ENCODE measurements at places on chromosomes 7 and 10.

- no peaks in the 10 kb centered on the region for H3K27me3 ChIP-seq
- H3K36me3 ChIP-seq, result peaks cover 3% of the 10 kb centered on the region
- H3K27ac ChIP-seq, result peak overlapping the region; percentile 35
- DNase-seq, result no peak
- no peak overlapping the region for H3K4me3 ChIP-seq
Observed at GRCh38 chr7:130985361-130985760, 251.4 kb upstream of the KLF14 start.

GRCh38 chr7:556291-556826 lies 36.7 kb upstream of the PDGFA start:
- peaks cover 8% of the 10 kb centered on the region for H3K4me1 ChIP-seq
- DNase-seq, result no peak
- no peaks in the 10 kb centered on the region for H3K36me3 ChIP-seq
- H3K27ac ChIP-seq, result peak overlapping the region; percentile 84
- no peak overlapping the region for H3K4me3 ChIP-seq

GRCh38 chr10:128109707-128110106 lies 16.5 kb downstream of the MKI67 start:
- no peak for DNase-seq
- no peak overlapping the region for H3K27ac ChIP-seq
- no peaks in the 10 kb centered on the region for H3K4me1 ChIP-seq
- H3K36me3 ChIP-seq, result no peaks in the 10 kb centered on the region

- no peak for DNase-seq
- H3K4me1 ChIP-seq, result no peaks in the 10 kb centered on the region
Observed at GRCh38 chr10:69142983-69143382, 19.0 kb downstream of the VPS26A start.

- H3K27me3 ChIP-seq, result no peaks in the 10 kb centered on the region
- H3K36me3 ChIP-seq, result peaks cover 53% of the 10 kb centered on the region
- no peak overlapping the region for H3K4me3 ChIP-seq
- no peak for DNase-seq
- peaks cover 8% of the 10 kb centered on the region for H3K4me1 ChIP-seq
- no peak overlapping the region for H3K27ac ChIP-seq
Observed at GRCh38 chr7:1542329-1542728, 11.8 kb downstream of the MAFK start.

DNA sequence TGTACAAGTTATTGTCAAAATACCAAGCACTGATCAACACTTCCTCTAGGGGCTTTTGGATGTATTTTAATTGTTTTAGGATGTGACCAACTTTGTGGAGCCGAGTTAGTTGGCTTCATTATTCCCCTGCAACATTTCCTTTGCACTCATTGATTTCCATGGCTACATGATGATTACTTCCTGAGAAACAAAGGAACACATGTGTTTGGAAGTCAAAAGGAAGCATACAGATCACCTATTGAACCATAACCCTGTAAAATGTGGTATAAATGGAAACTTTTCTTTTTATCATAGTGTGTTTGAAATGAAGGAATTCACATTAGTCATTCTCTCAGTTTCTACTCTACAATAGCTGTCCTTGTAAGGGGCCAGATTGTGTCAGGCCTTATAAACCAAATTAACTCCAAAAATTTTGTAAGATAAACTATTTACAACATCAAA lies 32.2 kb upstream of the EXOC6 start:
- no peak for DNase-seq
- no peak overlapping the region for H3K4me3 ChIP-seq
- no peaks in the 10 kb centered on the region for H3K36me3 ChIP-seq
- no peaks in the 10 kb centered on the region for H3K4me1 ChIP-seq
- no peaks in the 10 kb centered on the region for H3K27me3 ChIP-seq

GRCh38 chr10:8975535-8975934 lies 921.0 kb downstream of the GATA3 start:
- no peaks in the 10 kb centered on the region for H3K4me1 ChIP-seq
- H3K4me3 ChIP-seq, result no peak overlapping the region
- H3K27ac ChIP-seq, result no peak overlapping the region
- DNase-seq, result no peak
- H3K36me3 ChIP-seq, result no peaks in the 10 kb centered on the region

- H3K27ac ChIP-seq, result no peak overlapping the region
- H3K4me3 ChIP-seq, result no peak overlapping the region
- no peaks in the 10 kb centered on the region for H3K4me1 ChIP-seq
Observed at GRCh38 chr7:4928445-4928844, 30.5 kb downstream of the MMD2 start.

DNA sequence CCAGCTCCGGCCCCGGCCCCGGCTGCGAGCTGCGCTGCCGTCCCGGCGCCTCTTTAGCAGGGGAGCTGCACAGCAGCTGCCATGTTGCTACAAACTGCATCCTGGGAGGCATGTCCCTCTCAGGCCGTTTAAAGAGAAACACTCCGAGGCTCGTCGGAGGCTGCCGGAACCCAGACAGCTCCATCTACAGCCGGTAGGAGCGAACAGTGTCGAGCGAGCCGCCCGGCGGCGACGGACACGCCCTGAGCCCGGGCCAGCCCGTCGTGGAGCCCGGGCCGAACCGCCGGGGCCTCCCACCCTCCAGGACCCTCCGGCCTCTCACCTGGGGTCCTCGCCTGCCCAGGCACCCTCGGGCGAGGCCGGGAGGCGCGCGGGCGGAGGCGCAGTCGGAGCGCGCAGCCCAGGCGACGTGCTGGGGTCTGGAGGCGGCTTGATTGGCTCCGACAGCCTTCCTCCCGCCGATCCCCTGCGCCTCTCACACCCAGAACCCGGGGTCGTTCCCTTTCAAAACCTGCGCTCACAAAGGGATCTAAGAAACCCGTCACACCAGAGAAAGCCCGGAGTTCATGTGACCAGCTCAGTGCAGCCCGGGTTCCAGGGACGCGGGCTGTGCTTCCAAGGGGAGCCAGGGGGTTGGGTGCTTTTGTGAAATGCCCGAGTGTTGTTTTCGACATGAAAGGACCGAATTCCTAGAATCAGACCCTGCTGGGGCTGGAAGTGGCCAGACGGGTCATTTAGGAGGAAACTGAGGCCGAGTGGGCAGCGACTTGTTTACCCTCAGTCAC lies at the start of gene ZNF777:
Gene ZNF777, minus strand, starts transcription at position 570 of the 785 bp plus-strand sequence. CDS start 5,040 bp downstream, outside the sequence.
- H3K27ac ChIP-seq, result peak within 1 kb of the TSS; percentile 86
- H3K36me3 ChIP-seq, result peaks cover 8% of the 10 kb centered on the region
- DNase-seq, result peak; percentile 88
- H3K27me3 ChIP-seq, result no peaks in the 10 kb centered on the region

- no peaks in the 10 kb centered on the region for H3K27me3 ChIP-seq
- no peak overlapping the region for H3K27ac ChIP-seq
- no peaks in the 10 kb centered on the region for H3K4me1 ChIP-seq
- H3K36me3 ChIP-seq, result no peaks in the 10 kb centered on the region
Observed at GRCh38 chr10:4450981-4451908, 374.8 kb upstream of the AKR1E2 start.

DNA sequence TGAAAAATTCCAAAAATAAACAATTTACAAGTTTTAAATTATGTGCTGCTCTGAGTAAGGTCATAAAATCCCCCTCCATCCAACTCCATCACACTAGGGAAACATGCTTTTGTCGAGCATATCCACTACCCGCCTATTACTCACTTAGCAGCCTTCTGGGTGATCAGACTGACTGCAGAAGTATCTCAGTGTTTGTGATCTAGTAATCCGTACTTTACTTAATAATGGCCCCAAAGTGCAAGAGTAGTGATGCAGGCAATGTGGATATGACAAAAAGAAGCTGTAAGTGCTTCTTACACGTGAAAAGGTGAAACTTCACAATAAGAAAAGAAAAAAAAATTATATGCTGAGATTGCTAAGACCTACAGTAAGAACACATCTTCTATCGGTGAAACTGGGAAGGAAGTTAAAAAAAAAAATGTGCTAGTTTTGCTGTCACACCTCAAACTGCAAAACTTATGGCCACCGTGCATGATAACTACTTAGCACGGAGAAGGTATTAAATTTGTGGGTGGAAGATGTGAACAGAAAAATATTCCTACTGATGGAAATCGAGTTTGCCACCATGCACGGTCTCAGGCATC lies 43.2 kb downstream of the SEMA3C start:
- no peak overlapping the region for H3K27ac ChIP-seq
- H3K36me3 ChIP-seq, result no peaks in the 10 kb centered on the region
- H3K4me3 ChIP-seq, result no peak overlapping the region
- H3K4me1 ChIP-seq, result no peaks in the 10 kb centered on the region

DNA sequence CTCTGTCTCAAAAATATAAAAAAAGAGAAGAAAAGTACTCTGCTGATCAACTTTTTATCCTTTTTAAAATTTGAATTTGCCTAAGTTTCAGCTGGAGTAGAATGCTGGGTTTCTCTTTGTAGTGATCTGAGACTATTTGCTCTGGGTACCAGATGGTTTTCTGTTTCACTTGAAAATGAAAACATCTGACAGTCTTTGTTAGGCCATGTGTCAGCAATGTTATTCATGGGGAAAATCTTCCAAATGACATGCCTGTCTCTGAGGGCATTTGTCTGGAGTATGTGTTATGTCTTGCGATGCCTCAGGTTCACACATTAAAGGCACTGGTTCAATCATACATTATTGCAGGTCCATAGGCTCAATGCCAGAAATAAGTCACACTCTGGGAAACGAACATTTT lies 175.3 kb upstream of the TMEM229A start:
- H3K27me3 ChIP-seq, result no peaks in the 10 kb centered on the region
- H3K27ac ChIP-seq, result no peak overlapping the region
- H3K4me1 ChIP-seq, result no peaks in the 10 kb centered on the region
- no peaks in the 10 kb centered on the region for H3K36me3 ChIP-seq
- H3K4me3 ChIP-seq, result no peak overlapping the region

GRCh38 chr10:109215291-109216075 lies 707.8 kb downstream of the XPNPEP1 start:
- DNase-seq, result no peak
- no peaks in the 10 kb centered on the region for H3K36me3 ChIP-seq
- H3K27me3 ChIP-seq, result no peaks in the 10 kb centered on the region
- H3K27ac ChIP-seq, result no peak overlapping the region

DNA sequence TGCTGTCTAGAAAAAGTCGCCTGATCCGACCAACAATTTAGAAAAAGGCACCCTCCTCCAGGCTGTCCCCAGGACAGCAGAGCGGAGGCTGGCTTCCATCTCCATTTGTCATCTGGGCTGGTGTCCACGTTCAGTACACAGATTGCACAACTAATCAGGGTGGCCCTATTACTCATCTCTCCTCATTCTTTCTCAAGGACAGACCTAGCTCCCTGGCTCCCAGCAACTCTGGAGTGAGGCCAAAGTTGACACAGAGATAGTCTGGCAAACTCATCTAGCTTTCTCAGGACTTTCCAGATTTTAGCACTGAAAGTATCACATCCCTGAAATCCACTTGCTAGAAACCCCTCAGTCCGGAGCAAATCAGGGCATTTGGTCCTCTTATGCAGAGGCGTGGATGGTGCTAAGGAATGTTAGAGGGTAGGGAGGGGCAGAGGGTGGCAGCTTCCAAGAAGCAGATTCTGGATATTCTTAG lies 75.1 kb downstream of the DNAH11 start:
- no peak for DNase-seq
- no peak overlapping the region for H3K27ac ChIP-seq
- no peaks in the 10 kb centered on the region for H3K27me3 ChIP-seq
- H3K4me3 ChIP-seq, result no peak overlapping the region
- H3K36me3 ChIP-seq, result no peaks in the 10 kb centered on the region
- H3K4me1 ChIP-seq, result no peaks in the 10 kb centered on the region

DNA sequence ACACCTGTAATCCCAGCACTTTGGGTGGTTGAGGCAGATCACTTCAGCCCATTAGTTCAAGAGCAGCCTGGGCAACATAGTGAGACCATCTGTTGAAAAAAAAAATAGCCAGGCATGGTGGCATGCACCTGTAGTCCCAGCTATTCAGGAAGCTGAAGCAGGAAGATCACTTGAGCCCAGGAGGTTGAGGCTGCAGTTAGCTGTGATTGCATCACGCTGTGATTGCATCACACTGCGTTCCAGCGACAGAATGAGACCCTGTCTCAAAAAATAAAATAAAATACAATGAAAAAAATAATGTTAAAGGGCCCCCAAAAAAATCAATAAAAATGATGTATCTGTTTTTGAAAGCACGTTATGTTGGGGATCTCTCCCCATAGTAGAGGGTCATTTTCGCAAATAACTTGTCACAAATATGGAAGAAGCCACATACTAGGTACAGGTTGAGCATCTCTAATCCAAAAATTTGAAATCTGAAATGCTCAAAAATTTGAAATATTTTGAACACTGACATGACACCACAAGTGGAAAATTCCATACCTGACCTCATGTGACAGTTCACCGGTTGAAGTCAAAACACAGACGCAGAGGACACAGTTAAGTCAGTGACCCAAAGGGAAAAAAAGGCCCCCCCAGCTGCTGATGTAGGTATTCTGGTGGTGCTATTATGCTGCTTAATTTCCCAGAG lies 9.5 kb downstream of the CISD1 start:
- H3K4me1 ChIP-seq, result no peaks in the 10 kb centered on the region
- no peak overlapping the region for H3K27ac ChIP-seq
- H3K27me3 ChIP-seq, result no peaks in the 10 kb centered on the region
- H3K4me3 ChIP-seq, result no peak overlapping the region
- DNase-seq, result no peak
- no peaks in the 10 kb centered on the region for H3K36me3 ChIP-seq

- H3K4me1 ChIP-seq, result peaks cover 15% of the 10 kb centered on the region
- peak overlapping the region; percentile 90 for H3K27ac ChIP-seq
- no peaks in the 10 kb centered on the region for H3K36me3 ChIP-seq
- DNase-seq, result no peak
- H3K4me3 ChIP-seq, result no peak overlapping the region
Observed at GRCh38 chr7:44634839-44635591, 28.6 kb downstream of the OGDH start.

DNA sequence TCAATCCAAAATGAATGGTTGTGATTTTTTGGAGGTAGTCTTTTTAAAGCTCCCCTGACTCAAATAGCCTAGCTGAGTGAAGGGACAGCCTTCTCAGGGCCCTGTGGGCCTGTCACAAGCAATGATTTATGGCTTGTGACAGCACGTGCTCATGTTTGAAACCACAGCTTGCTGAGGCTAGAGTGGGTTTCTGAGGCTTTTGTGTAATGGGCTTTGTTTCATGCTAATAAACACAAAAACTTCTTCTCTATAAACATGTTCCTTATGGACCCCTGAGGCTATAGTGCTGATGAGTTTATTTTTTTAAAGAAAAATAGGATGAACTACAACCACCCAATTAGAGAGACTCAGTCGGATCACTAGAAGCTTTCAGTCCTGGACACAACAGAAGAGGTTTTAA lies 36.1 kb upstream of the BET1 start:
- H3K27me3 ChIP-seq, result no peaks in the 10 kb centered on the region
- H3K4me3 ChIP-seq, result no peak overlapping the region
- DNase-seq, result no peak

- no peaks in the 10 kb centered on the region for H3K36me3 ChIP-seq
- H3K4me1 ChIP-seq, result no peaks in the 10 kb centered on the region
- no peak for DNase-seq
- no peak overlapping the region for H3K27ac ChIP-seq
Observed at GRCh38 chr7:130524628-130525027, 32.7 kb downstream of the MEST start.

- no peak for DNase-seq
- H3K4me3 ChIP-seq, result no peak overlapping the region
- H3K36me3 ChIP-seq, result no peaks in the 10 kb centered on the region
Observed at GRCh38 chr10:118922226-118922625, 107.3 kb upstream of the NANOS1 start.

- no peak overlapping the region for H3K4me3 ChIP-seq
- H3K27ac ChIP-seq, result no peak overlapping the region
- DNase-seq, result no peak
- no peaks in the 10 kb centered on the region for H3K27me3 ChIP-seq
Observed at GRCh38 chr7:81944058-81944457, 174.2 kb upstream of the HGF start.

GRCh38 chr7:92400013-92400412 lies 47.3 kb upstream of the GATAD1 start:
- no peaks in the 10 kb centered on the region for H3K4me1 ChIP-seq
- no peak for DNase-seq
- no peak overlapping the region for H3K4me3 ChIP-seq
- H3K27ac ChIP-seq, result no peak overlapping the region
- H3K27me3 ChIP-seq, result no peaks in the 10 kb centered on the region
- H3K36me3 ChIP-seq, result peaks cover 37% of the 10 kb centered on the region
